ENCODE measurements at places on chromosomes 12 and 14.

DNA sequence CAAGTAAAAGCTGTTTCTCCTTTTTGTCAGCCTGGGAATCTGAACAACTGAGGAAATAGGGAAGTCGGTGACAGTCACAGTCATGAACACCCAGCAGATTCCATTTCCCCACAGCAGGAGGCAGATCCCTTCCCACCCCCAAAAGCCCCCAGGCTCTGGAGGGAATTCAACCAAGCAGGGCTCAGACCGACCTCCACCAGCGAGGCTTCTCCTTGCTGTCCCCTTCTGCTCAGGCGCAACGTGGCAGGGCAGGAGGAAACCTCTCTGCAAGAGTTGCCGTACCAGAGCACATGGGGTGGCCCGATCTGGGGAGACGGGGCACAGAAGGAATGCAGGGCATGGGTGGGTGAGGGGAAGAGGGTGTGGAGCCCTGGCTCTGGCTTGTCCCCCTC is 319 bp downstream of the GALNT6 start:
- DNase-seq: no peak

GRCh38 chr12:3175238-3175637 is 98.1 kb downstream of the TSPAN9 start:
- no peak for DNase-seq

GRCh38 chr12:103745962-103746361 is 95.1 kb downstream of the NT5DC3 start:
- DNase-seq: no peak

DNA sequence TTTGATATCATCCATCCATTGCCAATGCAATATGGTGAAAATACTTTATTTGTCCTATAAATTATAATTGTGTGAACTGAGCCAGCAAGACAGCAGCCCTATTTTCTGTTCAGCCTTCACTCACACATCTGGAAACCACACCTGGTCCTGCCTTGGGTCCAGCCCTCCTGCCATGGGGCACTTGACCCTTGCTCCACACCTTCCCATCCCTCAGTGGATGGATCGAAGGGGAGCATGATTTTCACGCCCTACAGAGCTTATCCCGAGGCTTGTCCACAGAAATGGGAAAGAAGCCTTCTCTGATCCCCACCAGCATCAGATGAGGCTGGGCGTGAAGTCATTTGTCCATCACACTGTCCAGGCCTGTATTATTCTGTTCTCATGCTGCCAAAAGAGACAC is 10.1 kb downstream of the TMEM132D start:
- DNase-seq: no peak

DNA sequence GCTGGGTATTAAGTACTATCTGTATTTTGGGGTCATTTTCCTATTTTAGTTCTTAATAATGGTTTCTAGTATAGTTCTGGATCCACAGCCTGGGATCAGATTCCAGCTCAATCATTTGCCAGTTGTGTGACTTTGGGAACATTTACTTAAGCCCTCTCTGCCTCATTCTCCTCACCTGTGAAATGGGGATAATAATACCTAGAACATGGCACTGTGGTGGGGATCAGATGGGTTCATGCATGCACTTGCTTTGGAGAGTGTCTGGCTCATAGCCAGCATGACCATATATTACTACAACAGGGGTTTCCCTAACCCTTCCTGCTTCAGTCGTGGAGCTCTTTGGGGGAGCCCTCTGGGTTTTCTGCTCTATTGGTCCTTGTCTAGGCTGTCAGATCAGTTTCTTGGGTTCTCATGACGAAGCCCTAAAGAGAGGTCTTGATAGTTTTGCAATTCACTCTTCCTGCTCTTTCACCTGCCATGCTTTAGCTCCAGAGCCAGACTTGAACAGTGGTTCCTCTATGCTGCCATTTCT is 34.1 kb upstream of the SMOC1 start:
- DNase-seq: no peak

DNA sequence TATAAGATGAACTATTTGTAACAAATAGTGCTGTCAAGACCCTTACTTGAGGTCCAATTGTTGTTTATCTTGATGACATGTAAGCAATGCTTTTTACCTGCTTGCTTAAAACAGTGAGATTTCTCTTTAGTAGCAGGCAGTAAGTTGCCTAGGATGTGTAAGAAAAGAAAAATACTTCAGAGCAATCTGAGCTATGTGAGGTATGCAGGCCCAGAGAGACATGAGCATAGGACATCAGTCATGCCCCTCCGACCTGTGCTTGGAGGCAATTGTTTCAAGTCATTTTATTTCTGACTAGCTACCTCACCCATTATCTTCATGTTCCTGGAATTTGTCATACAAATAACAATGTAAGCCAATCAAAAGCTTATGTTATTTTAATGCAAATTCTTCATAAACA is 930.6 kb upstream of the FBXO33 start:
- no peak for DNase-seq

DNA sequence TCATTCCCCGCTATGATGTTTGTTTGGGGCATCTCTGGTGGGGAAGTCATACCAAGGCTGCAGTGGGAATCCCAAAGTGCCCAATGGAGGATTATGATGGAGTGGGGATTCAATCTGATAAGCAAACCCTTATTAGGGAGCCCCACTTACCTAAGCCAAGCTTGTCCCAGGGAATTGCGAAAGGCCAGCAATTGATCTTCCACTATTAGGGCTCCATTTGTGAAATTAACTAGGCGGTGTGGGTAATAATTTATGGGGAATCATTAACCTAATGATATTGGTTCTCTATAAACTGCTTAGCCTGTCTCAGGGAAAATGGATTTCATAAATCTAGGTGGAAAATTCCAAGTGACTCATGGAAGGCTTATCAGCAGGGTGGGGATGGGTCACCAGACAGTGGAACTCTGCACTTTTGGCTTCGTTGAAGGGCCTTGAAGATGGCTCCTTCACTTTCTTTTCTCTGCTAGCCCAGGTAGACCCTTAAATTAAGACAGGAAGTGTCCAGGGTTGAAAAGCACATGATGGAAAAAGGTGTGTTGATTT is 113.0 kb upstream of the WSCD2 start:
- no peak for DNase-seq

DNA sequence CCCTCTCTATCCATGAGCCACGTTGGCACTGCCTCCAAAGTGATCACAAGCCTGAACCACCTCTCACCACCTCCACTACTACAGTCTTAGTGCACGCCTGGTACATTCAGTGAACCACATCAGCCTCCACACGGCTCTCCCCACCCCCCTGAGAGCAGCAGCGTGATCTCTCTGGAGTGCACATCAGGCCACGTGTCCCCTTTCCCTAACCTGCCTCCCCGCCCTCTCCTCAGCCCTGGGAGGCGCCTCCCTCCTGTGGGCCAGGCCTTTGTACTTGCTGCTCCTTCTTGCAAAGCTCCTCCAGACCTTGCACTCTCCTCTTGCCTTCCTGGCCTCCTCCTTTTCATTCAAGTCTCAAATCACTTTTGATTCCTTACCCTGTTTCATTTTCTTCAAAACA is 49.8 kb downstream of the SLC6A12 start:
- DNase-seq: no peak

- DNase-seq: no peak
Measured at GRCh38 chr12:64103825-64104740, 118.0 kb downstream of the KICS2 start.

- DNase-seq: no peak
Measured at GRCh38 chr14:64266239-64266638, 27.9 kb downstream of the ESR2 start.

GRCh38 chr14:55593698-55594097 is 13.7 kb downstream of the KTN1 start:
- DNase-seq: no peak

DNA sequence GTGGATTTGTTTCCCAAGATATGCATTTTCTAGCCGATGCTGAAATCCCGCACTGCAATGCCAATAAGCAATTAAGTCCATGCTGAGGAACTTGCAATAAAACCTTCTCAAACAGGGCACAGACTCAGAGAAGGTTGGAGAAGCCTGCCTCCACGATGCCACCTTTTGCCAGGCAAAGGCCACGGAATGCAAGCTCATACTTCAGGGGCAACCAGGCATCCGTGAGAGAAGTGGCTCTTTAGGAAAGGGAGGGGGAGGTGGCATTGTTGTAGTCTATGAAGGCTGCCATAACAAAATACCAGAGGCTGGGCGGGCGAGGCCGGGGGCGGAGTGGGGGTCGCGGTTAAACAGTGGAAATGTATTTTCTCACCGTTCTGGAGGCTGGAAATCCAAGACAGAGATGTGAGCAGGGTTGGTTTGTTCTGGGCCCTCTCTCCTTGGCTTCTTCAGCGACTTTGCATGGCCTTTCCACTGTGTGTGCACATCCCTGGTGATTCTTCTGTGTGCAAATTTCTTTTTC is 689.5 kb downstream of the VRK1 start:
- no peak for DNase-seq

GRCh38 chr12:102483466-102483865 is 3.1 kb upstream of the IGF1 start:
- no peak for DNase-seq

- no peak for DNase-seq
Measured at GRCh38 chr14:35004839-35005238, 22.0 kb downstream of the SRP54 start.

GRCh38 chr14:103521438-103521950 is 1.1 kb downstream of the CKB start:
- DNase-seq: no peak

DNA sequence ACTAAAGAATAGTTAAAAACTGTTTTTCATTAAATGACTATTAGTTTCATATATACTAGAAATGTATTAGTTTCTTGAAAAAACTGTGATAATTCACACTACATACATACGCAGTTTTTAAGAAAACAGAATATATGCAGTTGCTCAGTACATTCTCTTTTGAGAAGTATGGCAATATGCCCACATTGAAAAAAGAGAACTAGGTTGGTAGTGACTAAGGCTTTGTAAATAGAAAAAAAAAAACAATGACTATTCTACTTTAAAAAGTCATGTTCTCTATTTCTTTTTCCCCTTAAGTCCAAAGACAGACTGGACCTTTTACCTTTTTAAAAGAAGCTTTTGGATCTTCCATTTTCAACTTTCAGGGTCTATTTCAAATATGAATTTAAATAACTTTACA is 25.0 kb downstream of the SNX6 start:
- no peak for DNase-seq

Data from CD8-positive, alpha-beta T cell (primary cell).